ENCODE measurements at places on chromosomes 5 and 9.

- no peak for DNase-seq
Measured at GRCh38 chr5:154565123-154565522, 87.1 kb upstream of the HAND1 start.

DNA sequence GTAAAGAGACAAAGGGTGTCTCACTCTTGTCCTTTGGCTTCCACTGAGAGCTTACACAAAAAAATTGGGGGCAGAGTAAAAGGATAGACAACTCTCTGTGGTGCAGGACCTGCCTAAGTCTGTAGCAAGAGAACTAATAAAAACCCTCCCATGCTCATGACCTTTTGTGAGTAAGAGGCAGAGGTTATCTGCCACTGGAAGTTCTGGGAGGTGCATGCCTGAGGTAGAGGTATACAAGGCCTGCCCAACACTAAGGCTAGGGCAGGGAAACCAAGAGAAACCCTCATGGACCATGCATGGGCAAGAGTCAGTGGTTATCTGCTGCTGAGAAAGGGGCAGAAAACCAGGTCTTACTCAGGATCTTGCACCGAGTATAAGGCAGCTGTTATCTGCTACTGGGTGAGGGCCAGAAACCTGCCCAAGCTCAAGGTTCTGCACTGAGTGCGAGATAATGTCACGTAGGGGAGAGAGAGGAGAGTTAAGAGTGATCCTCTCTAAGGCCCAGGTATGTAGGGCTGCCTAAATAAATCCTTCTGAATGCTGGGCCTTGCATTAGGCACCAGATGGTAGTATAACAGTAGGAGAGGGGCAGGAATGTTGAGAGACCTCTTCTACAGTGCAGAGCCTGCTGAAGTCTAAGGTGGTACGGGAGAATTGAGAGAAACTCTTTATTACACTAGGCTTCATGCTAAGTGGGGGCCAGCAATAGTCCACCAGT is 143.4 kb downstream of the MACROH2A1 start:
- no peak for DNase-seq

- DNase-seq, result peak; percentile 62
Measured at GRCh38 chr5:173909199-173909598, 21.1 kb downstream of the CPEB4 start.

DNA sequence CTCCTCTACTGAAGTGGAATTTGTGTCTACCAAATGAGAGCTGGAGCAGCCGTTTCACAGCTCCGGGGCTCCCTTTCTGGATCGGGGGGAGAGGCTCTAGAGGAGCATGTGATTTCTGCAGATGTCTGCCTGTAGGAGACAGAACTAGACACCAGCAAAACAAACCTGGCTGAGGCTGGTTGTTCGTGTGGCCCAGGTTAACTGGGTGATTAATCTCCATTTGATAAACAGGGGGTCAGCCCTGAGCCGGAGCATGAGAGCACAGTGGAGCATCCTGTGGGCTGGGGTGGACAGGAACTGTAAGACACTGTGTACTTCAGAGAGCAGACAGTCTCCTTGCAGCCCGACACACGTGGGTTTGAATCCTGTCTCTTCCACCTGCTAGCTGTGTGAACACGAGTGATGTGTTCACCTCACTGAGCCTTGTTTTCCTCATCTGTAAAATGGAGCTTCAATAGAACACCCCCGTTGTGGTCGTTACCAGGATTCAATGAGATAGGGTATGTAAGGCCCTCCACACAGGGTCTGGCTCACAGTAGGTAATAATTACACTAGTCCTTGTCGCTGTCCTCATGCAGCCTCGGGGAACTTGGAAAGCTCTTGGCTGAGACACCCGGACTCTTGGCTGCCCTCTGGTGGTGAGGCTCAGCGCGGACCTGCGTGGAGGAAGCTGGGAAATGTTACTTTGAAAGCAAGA is 12.9 kb downstream of the CXCL14 start:
- DNase-seq, result peak; percentile 75

DNA sequence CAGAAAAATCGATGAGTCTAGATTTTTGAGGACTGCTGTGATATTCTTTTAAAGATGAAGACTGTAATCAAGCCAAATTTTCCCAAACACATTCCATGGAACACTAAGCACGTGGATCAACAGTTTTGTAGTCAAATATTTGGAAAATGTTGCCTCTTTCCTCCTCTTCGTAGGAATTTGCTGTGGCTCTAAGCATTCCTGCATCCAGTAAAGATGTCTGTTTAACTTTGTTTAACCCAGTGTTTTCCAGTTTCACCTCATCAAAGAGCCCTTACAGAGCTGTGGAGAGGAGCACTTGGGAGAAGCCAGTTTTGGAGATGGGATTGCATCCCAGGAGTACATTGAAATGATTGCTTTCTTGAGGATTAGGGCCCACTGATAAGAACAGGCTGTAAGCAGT is 58.9 kb downstream of the INSYN2B start:
- DNase-seq, result no peak

- DNase-seq, result no peak
Measured at GRCh38 chr9:129544761-129545160, 76.1 kb downstream of the C9orf50 start.

GRCh38 chr9:95551406-95551805 is 34.6 kb upstream of the PTCH1 start:
- no peak for DNase-seq

DNA sequence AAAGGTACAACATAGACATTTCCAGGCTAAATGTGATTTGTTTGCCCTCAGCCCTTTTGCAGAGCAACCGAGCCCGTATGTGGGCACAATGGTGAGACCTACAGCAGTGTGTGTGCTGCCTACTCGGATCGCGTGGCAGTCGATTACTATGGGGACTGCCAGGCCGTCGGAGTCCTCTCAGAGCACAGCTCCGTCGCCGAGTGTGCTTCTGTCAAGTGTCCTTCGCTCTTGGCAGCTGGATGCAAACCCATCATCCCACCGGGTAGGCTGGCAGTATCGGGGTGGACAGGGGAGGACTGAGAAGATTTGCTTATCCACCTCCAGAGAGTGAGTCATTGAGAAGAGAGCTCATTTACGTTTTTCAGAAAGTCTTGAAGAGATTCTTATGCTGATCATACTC is 17.8 kb upstream of the GLIPR2 start:
- DNase-seq, result no peak

- no peak for DNase-seq
Measured at GRCh38 chr9:7210854-7211637, 453.3 kb downstream of the KDM4C start.

DNA sequence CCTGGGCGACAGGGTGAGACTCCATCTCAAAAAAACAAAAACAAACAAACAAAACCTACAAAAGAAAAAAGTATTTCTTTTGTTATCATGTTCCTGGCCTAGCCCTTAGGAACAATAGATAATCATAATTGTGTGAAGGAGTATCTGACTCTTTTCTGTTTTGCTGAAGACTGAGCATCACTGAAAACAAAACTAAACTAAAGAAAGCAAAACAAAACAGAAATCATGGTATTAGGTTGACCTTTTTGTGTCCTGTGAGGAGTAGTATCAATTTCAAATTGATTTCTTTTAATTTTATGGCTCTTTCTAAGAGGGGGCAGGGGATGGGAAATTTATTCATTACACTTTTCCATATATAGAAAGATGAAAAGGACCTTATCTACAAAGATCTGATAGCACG is 246.0 kb downstream of the YTHDC2 start:
- no peak for DNase-seq

- DNase-seq, result no peak
Measured at GRCh38 chr5:104412649-104413240, 850.2 kb upstream of the NUDT12 start.
